ENCODE measurements at places on chromosomes 11 and 22.

- DNase-seq = peak; percentile 4
Measured at GRCh38 chr11:109121173-109121932, 300.6 kb upstream of the C11orf87 start.

DNA sequence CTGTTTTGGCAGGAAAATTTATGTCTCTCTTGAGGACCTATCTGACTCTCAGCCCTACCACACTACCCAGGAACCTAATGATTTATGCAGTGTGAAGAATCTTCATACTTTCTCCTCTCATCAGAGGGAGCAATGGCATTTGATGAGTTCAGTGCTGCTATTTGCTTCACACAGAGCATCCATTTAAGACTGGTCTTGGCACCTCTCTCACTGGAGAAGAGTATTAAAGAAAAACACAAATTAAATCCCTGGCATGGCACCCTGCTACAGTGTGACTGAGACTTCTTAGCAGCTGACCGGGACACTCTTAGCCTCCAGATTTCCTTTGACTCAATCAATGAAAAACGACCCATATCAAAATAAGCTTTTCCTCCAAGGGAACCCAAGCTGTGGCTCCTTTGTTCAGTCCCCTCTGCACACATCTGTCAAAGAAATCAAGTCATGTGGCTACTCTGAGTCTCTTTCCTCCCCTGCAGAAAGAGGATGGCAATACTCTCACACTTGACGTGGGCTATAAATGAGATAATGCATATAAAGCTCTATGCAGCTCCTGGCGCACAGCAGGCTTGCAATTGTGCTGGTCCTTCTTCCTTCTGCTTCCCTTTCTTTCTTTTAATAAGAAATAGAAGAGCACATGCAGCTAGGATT is 186.1 kb upstream of the E2F8 start:
- DNase-seq = peak; percentile 38

GRCh38 chr11:70313945-70314344 is 43.5 kb downstream of the PPFIA1 start:
- no peak for DNase-seq

DNA sequence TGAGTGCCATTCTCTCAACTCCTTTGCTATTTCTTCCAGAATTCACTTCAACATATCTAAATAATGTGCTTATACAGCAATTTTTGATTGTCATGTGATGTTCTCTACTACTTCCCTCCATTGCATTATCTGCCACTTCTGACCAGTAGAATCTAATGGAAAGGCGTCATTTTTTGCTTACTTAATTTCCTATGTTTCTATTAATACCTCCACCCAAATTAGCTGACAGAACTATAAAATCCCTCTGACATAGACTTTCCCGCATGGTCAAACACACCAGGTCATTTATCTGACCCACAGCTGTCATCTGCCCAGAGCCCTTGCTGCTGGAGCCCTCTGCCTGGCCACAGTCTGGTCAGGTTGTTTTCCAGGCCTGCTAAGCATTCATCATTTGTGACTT is 258.6 kb upstream of the NARS2 start:
- DNase-seq = no peak

DNA sequence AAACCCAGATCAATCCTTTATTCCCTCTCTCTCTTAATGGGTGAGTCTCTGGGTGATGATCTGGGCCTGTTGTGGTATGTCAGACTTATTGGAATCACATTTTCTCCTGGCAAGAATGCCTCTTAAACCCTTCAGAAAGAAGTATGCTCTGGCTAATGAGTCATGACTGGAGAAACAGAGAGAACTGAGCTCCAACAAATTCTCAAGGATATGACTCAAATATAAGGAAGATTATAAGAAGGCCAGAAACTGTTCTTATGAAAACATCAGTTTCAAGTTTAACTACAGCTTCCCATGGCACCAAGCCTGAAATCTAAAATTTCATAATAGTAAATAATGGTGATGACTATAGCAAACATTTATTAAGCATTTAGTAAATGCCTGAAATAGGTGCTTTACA is 83.9 kb downstream of the OR5AK2 start:
- peak; percentile 11 for DNase-seq

GRCh38 chr11:127395034-127395433 is 394.5 kb upstream of the KIRREL3 start:
- DNase-seq = no peak

GRCh38 chr11:43557553-43558110 is 122.9 kb upstream of the HSD17B12 start:
- peak; percentile 84 for DNase-seq

- DNase-seq = no peak
Measured at GRCh38 chr11:36257351-36257750, 31.9 kb downstream of the COMMD9 start.

DNA sequence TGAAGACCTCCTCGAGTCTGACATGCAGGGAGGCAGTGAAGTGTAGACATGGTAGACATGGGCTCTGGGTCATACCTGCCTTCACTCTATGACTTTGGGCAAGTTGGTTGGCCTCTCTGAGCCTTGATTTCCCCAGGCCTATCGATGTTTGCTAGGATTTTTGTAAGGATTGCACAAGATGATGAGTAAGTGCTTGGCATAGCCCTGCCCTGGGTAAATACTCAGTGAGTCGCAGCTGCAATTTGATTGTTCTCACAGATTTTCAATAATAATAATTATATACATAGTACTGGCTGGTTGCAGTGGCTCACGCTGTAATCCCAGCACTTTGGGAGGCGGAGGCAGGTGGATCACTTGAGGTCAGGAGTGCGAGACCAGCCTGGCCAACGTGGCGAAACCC is 18.1 kb downstream of the MCM5 start:
- DNase-seq = no peak

GRCh38 chr11:107496011-107496410 is 38.4 kb upstream of the CWF19L2 start:
- DNase-seq = no peak

DNA sequence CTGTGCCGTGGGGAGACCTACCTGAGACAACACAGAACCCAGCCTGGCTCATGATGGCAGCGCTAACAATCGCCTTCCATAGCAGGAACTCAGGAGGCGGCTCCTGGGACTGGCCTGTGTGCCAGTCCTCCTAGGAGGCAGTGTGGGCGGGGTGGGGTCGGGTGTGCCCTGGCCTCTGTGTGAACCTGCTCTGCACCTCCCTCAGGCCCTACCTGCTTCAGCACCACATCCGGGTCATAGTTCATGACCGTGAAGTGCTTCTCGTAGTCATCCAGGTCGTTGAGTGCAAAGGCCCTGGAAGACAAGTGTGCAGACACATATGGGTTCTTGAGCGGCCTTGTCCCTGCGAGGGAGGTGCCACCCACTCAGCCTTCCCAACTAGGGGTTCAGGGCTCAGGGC is 15.3 kb downstream of the TTLL12 start:
- no peak for DNase-seq

DNA sequence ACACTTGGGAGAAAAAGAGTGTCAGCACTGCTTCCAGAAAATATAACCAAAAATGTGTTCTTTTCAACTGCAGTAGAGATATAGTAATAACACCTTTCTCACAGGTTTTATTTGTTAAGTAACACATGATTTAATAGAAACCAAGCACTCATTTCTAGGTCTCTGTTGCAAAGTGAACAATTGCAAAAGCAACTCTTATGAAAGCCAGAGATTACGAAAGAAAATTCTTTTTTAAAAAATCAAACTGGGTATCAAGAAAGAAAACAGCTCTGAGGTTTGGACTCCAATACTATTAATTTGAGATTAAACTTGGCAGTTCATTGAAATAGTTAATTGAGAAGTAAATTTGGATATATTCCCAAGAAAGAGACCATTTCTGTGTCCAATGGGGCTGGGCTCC is 9.8 kb upstream of the XKR3 start:
- no peak for DNase-seq

GRCh38 chr11:83156996-83157593 is at the start of gene PCF11:
PCF11 (plus strand) TSS chr11:83157131; CDS start chr11:83157440, 309 bp downstream.
- peak; percentile 100 for DNase-seq

- DNase-seq = peak; percentile 75
Measured at GRCh38 chr22:33271390-33272161, 213.4 kb upstream of the SYN3 start.

- no peak for DNase-seq
Measured at GRCh38 chr11:134524896-134525845, 113.1 kb upstream of the B3GAT1 start.

- no peak for DNase-seq
Measured at GRCh38 chr11:114172055-114172861, 112.7 kb downstream of the ZBTB16 start.

- peak; percentile 94 for DNase-seq
Measured at GRCh38 chr11:76919887-76920746, 59.4 kb downstream of the ACER3 start.

DNA sequence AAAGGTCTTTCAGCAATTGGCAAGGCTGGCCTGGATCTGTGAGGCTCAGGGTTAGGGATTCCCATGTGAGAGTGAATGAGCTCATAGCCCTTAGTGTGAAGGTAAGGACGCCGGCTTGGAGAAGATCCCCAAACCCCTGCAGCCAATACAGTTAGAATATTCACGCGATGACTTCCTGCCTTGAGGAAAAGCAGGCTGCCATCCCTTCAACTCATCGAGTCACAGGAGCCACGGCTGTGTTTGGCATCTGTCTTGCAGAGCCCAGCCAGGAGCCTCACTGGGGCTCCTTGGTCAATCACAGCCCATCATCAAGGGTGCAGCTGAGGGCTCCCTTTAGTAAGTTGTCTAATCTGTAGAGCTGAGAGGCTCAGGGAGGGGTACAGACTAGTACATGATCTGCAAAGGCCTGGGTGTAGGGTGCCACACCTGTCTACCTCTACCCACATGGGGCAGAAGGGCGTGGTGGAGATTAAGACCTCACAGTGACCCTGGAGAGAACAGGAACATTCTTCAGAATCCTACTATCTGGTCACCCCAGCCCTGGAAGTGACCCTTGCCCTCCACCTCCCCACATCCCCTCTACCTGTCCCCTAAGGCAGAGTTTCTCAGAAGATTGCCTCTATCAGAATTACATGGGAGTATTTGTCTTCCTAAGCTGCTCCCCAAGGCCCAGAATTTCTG is 18.5 kb downstream of the IL10RA start:
- no peak for DNase-seq

- DNase-seq = peak; percentile 79
Measured at GRCh38 chr11:20353829-20354434, 9.6 kb upstream of the HTATIP2 start.

DNA sequence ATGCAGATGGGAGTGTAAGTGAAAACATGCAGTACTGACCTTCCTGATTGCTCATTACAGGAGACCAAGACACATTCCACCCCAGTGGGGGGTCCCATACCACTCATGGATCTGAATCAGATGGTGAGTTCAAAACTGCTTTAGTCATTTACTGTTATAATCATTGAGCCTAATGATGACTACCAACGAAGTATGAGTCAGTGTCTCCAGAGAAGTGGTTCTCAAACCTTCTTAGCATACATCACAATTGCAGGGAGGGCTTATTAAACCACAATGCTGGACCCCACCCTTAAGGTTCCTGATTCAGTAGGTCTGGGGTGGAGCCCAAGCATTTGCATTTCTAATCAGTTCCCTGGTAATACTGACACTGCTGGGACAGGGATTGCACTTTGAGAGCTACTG is 75.8 kb downstream of the CD44 start:
- peak; percentile 65 for DNase-seq

- no peak for DNase-seq
Measured at GRCh38 chr22:46862418-46863324, 100.2 kb downstream of the TBC1D22A start.

DNA sequence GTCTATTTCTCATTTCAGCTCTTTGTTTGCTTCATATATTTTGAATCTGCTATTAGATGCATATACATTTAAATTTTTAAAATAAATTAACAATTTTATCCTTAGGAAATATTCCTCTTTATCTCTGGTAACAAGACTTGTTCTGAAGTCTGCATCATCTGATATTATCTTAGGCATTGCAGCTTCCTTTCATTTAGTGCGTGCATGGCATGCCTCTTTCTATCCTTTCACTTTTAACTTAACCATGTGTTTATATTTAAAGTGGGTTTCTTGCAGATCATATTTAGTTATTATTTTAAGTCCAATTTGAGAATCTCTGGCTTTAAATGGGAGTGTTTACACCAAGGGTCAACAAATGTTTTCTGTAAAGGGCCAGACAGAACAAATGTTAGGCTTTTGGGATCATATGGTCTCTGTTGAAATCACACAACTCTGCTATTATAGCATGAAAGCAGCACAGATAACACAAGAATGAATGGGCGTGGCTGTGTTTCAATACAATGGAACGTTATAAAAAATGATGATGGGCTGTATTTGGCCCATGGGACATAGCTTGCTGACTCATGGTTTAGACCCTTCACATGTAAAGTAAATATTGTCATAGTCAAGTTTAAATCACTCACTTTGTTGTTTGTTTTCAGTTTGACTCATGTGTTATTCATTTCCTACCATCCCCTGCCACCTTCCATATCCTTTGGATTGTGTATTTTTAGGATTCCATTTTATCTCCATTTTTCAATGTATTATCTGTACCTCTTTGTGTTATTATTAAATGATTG is 83.9 kb upstream of the SNX19 start:
- DNase-seq = peak; percentile 14

DNA sequence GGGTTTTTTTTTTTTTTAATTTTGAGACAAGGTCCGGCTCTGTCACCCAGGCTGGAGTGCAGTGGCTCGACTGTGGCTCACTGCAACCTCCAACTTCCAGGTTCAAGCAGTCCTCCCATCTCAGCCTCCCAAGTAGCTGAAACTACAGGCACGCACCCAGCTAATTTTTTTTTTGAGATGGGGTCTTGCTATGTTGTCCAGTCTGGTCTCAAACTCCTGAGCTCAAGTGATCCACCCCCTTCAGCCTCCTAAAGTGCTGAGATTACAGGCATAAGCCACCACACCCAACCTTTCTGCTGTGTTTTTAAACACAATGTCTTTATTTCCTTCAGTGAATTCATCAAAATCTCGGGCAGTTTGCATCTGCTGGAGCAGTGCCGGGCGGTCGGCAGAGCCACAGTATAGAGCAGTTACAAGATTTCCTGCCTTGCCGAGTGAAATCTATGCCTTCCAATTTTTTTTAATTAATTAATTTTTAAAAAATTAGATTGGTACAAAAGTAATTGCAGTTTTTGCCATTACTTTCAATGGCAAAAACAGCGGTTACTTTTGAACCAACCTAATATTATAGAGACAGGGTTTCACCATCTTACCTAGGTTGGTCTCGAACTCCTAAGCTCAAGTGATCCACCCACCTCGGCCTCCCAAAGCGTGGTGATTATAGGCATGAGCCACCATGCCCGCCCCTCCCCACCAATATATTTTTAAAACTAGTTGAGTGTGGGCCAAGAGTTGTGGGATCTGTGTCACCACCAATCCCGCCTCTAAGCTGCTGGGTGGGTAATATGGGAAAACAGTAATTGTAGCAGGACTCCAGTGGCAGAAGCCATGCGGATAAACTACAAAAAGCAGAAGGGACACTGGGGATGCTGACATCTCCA is 2.7 kb upstream of the ACY3 start:
- DNase-seq = no peak

DNA sequence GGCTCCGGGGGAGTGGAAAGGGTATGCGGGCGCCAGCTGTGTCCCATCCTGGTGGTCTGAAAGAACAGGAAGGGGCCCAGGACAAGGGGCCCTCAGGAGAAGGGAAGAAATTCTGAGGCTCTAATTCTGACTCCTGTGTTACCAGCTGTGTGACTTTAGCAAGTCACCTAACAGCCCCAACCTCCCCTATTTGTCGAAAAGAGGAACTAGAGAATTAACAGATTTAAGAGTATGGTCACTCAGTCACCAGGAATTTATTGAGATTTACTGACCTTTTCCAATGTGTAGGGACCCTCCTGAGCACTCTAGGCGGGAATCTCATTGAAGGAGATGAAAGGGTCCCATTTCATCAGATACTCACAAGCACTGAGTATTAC is 14.6 kb downstream of the RPS6KA4 start:
- no peak for DNase-seq

- peak; percentile 63 for DNase-seq
Measured at GRCh38 chr11:124172101-124172500, 11.0 kb upstream of the OR10D3 start.

GRCh38 chr11:32172848-32173834 is 82.3 kb downstream of the RCN1 start:
- peak; percentile 88 for DNase-seq
